ENCODE measurements at places on chromosomes 12 and 14. TPM values are rescaled to one million over a fixed set of nuclear protein-coding genes. Genes with fewer than 3 reads are reported as not detected.

Gene C12orf60
- total RNA-seq: 4.2 TPM

GRCh38 chr14:75835156-75835725 lies 146.6 kb downstream of the TGFB3 start:
- DNase-seq: no peak

Gene SRRM4
- total RNA-seq: not detected

- DNase-seq: no peak
Measured at GRCh38 chr12:70227911-70228310, 15.3 kb upstream of the CNOT2 start.

Gene CLEC1B
- not detected for total RNA-seq

- DNase-seq: no peak
Measured at GRCh38 chr14:93949511-93950075, 22.4 kb downstream of the FAM181A start.

Measured in activated CD8-positive, alpha-beta T cell treated with anti-CD3 and anti-CD28 coated beads for 36 hours (primary cell).